ENCODE measurements at places on chromosomes 7 and 10. TPM values are rescaled to one million over a fixed set of nuclear protein-coding genes. Genes with fewer than 3 reads are reported as not detected.

Gene GPR26
- total RNA-seq, result not detected

DNA sequence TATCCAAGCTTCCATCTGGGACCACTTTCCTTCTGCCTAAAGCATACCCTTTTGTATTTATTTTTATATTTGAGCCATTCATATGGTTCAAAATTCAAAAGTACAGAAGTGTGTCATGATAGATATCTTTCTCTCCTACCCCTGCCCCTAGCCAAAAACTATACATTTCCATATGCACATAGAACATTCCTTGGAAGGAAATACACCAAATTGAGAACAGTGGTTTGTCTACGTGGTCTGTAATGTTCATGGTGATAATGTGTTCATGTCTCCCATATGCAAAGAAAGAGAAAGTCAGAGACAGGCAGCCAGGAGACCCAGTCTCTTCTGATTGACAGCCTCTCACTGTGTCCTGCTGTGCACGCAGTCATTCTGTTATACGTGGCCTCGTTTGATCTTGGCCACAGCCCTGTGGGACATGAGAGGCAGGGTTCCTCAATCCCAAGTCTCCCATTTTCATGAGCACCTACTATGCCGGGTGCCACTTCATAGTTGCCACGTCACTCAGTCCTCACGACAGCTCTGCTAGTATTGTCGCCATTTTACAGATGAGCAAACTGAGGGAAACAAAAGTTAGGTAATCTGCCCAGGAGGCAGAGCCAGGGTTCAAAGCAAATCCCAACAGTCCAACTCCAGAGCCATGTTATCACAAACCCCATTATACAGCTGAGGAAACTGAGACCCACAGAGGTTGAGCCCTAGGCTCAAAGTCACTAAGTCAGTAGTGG lies 8.0 kb upstream of the CDH23 start:
- DNase-seq, result no peak

Gene OR2A7
- total RNA-seq, result not detected

DNA sequence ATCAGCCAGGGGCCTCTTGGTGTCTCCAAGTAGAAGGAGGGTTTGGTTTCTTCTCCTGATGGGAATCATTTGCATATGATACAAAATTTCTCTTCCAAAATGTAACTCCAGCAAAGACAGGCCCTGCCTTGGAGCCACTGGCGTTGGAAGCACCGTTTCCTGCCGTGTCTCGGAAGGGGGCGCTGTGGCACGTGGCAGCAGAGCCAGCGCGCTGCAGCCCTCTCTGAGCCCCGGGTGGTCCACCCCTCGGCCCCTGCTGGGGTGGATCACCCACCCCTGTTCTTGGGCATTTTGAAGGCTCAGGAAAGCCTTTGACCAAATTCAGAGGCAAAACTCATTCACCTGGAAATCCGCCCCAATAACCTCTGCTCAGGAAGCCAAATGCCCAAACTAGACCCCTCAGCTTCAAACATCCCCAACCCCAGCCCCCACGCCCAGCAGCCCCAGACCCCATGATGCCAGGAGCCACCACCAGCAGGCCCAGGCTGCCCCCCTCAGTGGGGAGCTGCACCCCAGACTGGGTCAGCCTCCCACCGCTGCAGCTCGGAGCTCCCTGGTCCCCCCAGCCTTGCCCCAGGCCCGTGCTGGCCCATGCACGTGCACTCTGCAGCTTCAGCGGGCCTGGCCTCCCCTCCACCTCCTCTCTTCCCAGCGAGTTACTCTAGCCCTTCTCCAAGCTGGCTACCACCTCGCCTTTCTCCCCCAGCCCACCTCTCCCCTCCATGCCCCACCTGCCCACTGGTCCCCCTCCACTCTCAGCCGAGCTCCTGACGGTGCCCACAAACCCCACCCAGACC lies 29.5 kb upstream of the ELFN1 start:
- DNase-seq, result peak; percentile 63

Gene SFTPA1
- total RNA-seq, result not detected

GRCh38 chr7:70867513-70867912 lies 264.4 kb upstream of the GALNT17 start:
- DNase-seq, result no peak

DNA sequence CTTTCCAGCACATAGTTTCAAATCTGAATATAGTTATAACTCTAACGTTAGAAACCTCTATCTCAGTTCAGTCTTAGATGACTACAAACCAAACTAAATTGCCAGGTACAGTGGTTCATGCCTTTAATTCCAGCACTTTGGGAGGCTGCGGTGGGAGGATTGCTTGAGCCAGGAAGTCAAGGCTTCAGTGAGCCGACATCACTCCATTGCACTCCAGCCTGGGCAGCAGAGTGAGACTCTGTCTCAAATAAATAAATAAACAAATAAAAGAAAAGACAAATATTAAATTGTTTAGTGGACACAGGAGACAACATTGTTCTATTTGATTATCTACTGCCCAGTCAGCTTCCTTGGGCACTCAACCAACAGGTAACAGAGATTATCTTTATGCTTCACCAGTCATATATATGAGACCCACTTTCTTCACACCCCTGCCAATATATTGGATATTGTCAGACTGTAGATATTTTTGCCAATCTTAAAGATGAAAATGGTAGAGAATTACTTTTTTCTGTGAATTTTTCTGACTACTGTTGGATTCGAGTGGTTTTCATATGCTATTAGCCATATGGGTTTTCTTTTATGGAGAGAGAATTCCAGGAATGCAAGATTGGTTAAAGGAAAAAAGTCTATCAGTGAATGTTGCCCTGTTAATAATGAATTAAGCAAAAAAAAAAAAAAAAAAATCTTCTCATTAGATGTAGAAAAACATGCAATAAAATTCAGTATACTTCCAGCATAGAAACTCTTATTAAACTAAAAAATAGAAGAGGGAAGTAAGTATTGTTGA lies 16.0 kb downstream of the HDAC9 start:
- DNase-seq, result no peak

Gene EEPD1
- total RNA-seq, result 63.5 TPM

DNA sequence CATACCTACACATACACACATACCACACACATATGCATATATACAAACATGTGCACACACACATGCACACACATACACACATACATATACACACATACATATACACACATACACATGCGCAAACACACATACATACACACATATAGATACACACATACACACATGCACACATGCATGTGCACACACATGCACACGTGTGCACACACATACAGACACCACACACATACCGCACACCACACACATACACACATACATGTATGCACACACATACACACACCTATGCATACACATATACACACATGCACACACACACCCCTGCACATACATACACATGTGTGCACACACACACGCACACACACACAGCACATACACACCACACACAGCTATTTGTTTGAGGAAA lies 236.5 kb downstream of the WDR11 start:
- DNase-seq, result no peak

DNA sequence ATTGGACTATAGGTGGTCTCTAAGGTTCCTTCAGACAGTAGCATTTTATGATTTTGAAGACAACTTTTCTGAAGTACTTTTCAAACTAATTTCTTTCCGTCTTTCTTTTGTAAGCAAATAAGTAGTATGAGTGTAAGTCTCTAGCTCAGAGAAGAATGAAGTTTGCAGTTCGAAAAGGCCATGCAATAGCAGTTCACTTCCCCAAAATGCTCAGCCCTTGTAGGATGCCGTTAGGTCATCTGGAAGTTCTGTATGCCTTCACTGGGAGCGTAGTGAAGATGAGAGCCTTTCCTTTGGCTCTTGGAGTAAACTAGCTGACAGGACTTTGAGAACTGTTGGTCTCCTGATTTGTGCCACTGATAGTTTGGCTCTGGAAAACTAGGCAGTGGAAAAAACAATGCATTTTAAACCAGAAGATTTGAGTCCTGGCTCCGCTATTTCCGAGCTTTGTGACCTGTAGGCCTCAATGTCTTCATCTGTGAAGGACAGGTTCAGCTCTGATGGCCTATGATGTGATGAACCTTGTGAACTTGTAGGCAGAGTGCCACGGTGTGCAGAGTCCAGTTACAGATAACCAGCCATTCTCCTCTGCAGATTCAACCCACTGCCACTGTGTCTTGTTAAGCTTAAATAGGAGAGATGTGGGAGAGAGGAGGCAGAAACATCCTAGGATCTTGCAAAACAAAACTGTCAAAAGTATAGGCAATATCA lies 18.8 kb downstream of the SGPL1 start:
- DNase-seq, result no peak

- no peak for DNase-seq
Observed at GRCh38 chr10:95217476-95217875, 23.4 kb downstream of the ACSM6 start.

GRCh38 chr10:10213237-10213636 lies 804.4 kb upstream of the CELF2 start:
- no peak for DNase-seq

DNA sequence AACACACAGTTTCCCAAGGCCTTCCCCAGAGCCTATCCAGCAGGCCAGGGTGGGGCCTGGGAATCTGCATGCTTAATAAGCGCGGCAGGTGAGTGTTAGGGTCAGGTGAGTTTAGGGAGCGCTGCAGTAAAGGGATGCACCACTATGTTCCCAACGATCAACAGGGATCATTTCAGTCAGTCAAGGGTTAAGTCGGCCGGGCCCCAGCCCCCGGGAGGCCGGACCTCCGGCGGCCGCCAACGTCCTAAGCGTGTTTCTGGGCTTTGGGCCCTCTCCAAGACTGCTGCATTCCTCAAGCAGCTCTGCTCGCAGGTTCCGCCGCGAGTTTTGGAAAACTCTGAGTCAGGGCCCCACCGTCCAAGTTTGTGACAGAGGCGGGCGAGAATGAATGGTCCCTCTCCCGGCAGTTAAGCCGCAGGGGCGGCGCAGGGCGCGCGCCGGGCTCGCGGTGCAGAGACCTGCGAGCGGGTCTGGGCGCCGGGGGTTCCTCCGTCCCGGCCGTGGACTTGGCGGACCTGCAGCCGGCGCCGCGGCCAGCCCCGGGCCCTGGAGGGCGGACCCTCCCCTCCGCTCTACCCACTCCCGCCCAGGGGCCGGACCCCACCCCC lies 81.6 kb downstream of the ARHGAP22 start:
- no peak for DNase-seq

- DNase-seq, result no peak
Observed at GRCh38 chr7:26397332-26397731, 105.7 kb downstream of the SNX10 start.

GRCh38 chr7:1225441-1226185 lies 7.1 kb upstream of the UNCX start:
- DNase-seq, result no peak

DNA sequence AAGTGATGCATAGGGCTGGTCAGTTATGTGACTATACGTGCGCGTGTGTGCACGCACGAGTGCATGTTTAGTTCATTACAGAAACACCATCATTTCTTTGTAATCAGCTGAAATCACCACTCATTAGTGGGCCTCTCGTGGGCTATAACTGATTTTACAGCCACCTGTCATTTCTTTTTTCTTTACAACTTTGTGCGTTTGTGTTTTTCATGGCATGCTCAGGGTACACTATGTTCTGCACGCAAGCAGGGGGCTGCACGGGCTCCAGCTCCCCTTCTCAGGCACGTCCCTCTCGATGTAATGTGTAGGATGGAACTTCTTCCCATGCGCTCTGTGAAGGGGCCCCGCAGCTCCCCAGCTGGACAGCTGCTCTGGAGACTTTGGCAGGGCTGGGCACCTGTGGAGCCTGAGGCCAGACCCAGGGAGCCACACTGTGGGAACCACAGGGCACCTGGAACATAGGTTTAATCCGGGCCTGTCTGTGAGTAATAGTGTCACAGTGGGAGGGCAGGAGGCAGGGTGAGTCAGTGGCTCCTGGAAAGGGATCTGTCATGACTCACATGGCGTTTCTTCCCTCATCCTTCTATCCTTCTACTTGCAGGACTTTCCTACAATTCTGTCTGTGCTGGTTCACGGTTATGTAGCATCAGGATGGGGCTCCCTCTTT lies 4.9 kb downstream of the GCK start:
- no peak for DNase-seq

- DNase-seq, result no peak
Observed at GRCh38 chr7:13117103-13117502, 429.7 kb downstream of the ARL4A start.

Gene HOXA6
- 3.4 TPM for total RNA-seq

DNA sequence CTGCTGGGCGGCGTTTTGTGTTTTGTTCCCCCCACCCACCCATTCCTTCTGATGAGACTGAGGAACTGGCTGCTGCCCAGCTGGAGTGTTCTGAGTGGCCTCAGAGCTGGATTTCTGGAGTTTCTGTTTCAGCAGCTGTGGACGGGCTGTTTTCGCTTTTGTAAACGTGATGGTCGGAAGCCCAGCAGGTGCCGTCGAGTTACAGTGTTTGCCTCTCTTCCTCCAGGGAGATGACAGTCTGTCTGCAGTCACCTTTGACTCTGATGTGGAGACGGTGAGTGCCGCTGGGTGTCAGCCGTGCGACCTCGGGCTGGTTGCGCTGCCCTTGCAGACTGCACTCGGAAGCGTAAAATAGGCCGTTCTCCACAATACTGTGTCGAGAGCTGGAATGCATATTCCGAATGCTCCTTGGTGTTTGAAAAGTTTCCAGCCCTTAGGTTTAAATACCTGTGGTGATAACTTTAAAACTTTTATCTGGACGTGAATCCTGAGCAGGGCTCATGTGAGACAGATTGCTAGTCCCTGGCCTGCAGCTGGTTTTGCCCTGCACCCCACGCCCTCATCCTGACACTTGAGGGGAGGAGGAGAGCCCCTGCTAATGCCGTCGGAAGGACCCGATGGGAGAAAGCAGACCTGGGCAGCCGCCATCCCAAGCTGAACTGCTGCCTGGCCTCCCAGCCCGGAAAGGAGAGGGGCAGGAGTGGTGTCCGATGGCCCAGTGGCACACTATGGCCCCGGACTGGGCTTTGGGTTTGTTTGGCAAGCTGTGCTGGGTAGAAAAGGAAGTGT lies 8.3 kb downstream of the IQCE start:
- DNase-seq, result peak; percentile 71

Measured in Karpas-422 (cell line).